ENCODE measurements at places on chromosomes 6 and 20. TPM values are rescaled to one million over a fixed set of nuclear protein-coding genes. Genes with fewer than 3 reads are reported as not detected.

GRCh38 chr6:108850669-108851465 is 2.6 kb downstream of the ARMC2 start:
- no peak overlapping the region for H3K27ac ChIP-seq
- no peak overlapping the region for H3K4me3 ChIP-seq
- no peak for DNase-seq
- H3K36me3 ChIP-seq: peaks cover 5% of the 10 kb centered on the region

DNA sequence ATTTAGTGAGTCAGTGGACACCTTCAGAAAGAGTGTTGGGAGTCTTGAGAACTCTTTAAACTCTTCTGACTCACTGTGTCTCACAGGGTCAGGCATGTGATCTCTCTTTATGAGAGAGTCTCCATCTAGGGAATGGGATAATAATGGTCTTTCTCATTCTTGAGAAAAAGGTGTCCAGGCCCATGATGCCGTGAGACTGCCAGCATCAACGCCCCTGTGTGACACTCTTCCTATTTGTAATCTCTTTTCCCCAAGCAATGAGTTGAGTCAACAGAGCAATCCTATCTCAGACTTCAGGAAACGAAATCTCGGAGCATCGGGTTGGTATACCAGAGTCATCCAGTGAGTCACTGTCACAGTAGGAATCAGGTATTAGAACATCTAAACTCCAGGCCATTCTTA is 82.3 kb upstream of the BMP2 start:
- no peaks in the 10 kb centered on the region for H3K4me1 ChIP-seq
- no peak for DNase-seq
- no peak overlapping the region for H3K4me3 ChIP-seq
- H3K27ac ChIP-seq: no peak overlapping the region
- no peaks in the 10 kb centered on the region for H3K36me3 ChIP-seq

DNA sequence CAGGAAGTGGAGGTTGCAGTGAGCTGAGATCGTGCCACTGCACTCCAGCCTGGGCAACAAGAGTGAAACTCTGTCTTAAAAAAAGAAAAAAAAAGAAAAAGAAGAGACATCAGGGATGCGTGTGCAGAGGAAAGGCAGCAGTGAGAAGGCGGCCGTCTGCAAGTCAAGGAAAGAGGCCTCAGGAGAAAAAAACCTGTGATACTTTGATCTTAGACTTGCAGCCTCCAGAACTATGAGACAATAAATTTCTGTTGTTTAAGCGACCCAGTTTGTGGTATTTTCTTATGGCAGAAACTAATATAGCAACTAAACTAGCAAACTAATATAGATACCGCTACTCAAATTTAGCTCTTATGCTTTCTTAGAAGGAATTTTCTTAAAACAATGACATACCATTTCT is 36.1 kb downstream of the FGD2 start:
- H3K27ac ChIP-seq: no peak overlapping the region
- H3K4me1 ChIP-seq: peaks cover 13% of the 10 kb centered on the region
- H3K36me3 ChIP-seq: no peaks in the 10 kb centered on the region
- no peak for DNase-seq
- H3K4me3 ChIP-seq: no peak overlapping the region

- no peaks in the 10 kb centered on the region for H3K4me1 ChIP-seq
- DNase-seq: no peak
- no peak overlapping the region for H3K27ac ChIP-seq
These were observed 30.6 kb downstream of the ANKS1A start for GRCh38 chr6:34919651-34920050.

- no peaks in the 10 kb centered on the region for H3K4me1 ChIP-seq
- DNase-seq: no peak
- H3K27ac ChIP-seq: no peak overlapping the region
- H3K27me3 ChIP-seq: no peaks in the 10 kb centered on the region
- H3K36me3 ChIP-seq: no peaks in the 10 kb centered on the region
- H3K4me3 ChIP-seq: no peak overlapping the region
These were observed 41.9 kb upstream of the FERMT1 start for GRCh38 chr20:6164421-6165341.

DNA sequence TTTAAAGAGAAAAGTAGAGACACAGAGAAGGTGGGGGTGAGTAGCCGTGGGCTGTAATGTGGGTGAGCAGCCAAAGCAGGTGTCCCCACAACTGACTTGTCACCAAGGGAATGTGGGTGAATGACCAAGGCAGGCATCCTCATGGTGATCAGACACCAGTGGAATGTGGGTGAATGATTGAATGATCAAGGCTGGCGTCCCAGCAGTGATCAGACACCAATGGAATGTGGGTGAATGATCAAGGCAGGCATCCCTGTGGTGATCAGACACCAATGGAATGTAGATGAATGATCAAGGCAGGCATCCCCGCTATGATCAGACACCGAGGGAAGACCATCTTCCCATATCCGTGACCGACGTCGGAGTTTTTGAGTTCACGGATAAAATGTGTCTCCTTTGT is 49.8 kb upstream of the OR14J1 start:
- no peak for DNase-seq
- no peak overlapping the region for H3K4me3 ChIP-seq
- no peaks in the 10 kb centered on the region for H3K4me1 ChIP-seq
- H3K27me3 ChIP-seq: no peaks in the 10 kb centered on the region
- no peak overlapping the region for H3K27ac ChIP-seq
- no peaks in the 10 kb centered on the region for H3K36me3 ChIP-seq

GRCh38 chr20:50608750-50609104 is 82.6 kb downstream of the RIPOR3 start:
- no peak for DNase-seq
- H3K27me3 ChIP-seq: no peaks in the 10 kb centered on the region
- no peaks in the 10 kb centered on the region for H3K4me1 ChIP-seq
- H3K36me3 ChIP-seq: no peaks in the 10 kb centered on the region
- no peak overlapping the region for H3K4me3 ChIP-seq

DNA sequence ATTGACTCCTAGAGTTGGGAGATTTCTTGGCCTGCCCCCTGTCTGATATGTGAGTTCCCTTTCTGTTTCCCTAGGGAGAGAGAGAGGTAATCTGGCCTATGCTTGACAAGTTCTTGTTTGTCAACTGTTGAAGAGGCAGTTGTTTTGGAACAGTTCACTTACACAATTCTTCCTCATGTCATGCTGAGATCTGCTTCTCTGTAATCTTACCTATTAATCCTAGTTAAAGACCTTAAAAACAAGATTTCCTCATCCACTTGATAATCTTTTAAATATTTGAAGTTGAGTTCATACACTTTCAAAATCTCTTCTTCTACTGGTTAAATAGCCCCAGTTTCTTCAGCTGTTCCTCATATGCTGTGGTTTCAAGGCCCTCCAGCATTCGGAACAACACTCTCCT is 89.9 kb downstream of the FIG4 start:
- no peak overlapping the region for H3K27ac ChIP-seq
- H3K4me3 ChIP-seq: no peak overlapping the region
- no peak for DNase-seq
- no peaks in the 10 kb centered on the region for H3K36me3 ChIP-seq
- no peaks in the 10 kb centered on the region for H3K27me3 ChIP-seq
- H3K4me1 ChIP-seq: no peaks in the 10 kb centered on the region

DNA sequence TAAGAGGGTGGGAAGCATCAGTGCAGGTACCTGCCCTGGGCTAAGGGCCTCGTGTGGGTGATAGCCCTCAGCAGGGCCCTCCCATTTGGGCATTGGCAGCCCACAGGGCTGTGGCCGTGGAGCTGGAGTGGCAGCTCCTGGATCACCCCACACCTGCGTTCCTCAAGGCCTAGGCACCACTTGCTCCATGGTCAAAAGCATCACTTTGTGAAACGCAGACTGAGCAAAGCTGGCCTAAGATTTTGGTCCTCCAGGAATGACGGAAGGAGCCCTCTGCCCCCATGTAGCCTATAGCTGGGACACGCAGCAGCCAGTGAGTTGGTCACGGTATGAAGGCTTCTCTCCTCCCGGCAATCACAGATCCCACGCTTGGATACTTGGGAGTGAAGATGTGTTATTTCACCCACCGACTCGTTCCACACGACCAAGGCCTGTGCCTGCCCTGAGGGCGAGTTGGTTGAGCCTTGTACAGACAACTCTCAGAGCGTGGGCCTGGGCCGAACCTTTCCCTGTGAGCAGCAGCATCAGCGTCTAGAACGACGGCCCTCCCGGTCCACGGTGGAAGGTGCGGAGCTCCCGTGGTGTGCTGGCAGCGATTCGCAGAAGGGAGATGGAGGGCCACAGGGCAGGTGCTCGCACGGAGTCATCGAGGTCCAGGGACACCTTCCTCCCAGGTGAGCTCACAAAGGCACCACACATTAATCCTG is 39.7 kb downstream of the THBS2 start:
- peaks cover 4% of the 10 kb centered on the region for H3K4me1 ChIP-seq
- no peak overlapping the region for H3K27ac ChIP-seq
- DNase-seq: no peak

DNA sequence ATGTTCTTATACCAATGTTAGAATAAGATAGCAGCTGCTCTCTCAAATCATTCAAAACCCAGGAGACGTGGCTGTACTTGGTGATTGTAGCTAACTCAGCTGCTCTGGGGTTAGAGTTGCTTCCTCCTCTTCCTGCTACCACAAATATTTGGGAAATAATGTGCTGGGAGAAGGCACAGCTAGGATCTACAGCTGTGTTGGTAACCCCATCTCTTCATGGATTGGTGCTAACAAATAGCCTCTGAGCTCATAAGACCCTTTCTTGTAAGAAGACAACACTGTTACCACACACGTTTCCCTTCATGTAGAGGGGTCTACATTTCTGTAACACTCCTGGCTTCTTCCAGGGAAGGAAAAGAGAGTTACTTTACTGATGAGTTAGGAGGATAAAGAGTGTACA is 911.0 kb upstream of the CITED2 start:
- DNase-seq: no peak
- H3K27ac ChIP-seq: no peak overlapping the region
- no peaks in the 10 kb centered on the region for H3K36me3 ChIP-seq
- no peak overlapping the region for H3K4me3 ChIP-seq
- no peaks in the 10 kb centered on the region for H3K4me1 ChIP-seq

DNA sequence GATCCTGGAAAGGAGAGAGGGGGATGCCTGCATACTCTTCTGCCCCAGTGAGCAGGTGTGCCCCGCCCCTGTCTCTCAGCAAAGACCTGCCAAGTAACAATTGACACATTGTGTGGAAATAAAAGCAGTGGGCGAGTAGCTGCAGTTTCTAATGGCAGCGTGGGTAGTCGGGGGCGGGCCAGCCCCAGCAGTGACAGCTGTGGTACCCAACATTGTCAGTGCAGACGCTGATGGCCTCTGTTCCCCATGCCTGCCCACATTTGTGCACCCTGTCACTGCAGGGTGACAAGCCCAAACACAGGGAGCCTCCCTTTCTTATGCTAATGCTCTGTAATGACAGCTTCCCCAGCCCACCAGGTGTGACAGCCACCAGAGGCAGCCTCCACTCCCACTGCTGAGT is 491.7 kb downstream of the DHX35 start:
- H3K4me1 ChIP-seq: no peaks in the 10 kb centered on the region
- no peaks in the 10 kb centered on the region for H3K36me3 ChIP-seq
- H3K4me3 ChIP-seq: no peak overlapping the region
- no peak for DNase-seq
- H3K27ac ChIP-seq: no peak overlapping the region
- H3K27me3 ChIP-seq: no peaks in the 10 kb centered on the region

DNA sequence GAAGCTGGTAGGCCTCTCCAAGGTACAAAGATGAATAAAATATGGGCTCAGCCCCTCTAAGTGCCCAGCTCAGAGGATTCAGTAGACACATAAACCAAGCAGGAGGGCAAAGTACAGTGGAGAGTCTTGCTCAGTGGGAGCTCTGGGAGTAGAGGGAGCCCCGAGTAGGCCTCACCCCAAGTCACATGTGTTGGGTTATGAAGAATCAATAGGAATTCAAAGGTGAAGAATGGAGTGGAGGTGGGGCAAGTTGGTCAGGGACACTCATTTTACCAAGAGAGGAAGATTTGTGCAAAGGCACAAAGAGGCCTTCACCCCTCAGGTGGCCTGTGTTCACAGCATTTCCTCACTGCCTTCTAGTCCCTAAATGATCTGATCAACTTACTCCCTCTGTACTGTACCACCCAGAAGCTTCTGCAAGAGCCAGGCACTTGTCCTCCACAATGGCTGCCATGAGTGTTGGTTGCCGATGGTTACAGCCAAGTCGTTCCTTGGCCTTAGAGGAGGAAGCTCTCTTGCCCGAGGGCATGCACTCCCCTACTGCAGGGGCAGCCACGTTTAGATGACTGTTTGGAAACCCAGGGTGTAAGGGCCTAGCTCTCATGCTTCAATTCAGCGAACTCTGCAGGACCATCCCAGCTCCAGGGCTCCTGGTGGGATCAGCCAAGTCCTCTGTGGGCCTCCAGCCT is 6.7 kb upstream of the CDKN1A start:
- H3K4me3 ChIP-seq: no peak overlapping the region

GRCh38 chr20:1368448-1369199 is 24.2 kb downstream of the FKBP1A start:
- H3K4me1 ChIP-seq: peaks cover 15% of the 10 kb centered on the region
- no peak overlapping the region for H3K27ac ChIP-seq
- DNase-seq: no peak
- no peaks in the 10 kb centered on the region for H3K27me3 ChIP-seq
- H3K36me3 ChIP-seq: peaks cover 25% of the 10 kb centered on the region

DNA sequence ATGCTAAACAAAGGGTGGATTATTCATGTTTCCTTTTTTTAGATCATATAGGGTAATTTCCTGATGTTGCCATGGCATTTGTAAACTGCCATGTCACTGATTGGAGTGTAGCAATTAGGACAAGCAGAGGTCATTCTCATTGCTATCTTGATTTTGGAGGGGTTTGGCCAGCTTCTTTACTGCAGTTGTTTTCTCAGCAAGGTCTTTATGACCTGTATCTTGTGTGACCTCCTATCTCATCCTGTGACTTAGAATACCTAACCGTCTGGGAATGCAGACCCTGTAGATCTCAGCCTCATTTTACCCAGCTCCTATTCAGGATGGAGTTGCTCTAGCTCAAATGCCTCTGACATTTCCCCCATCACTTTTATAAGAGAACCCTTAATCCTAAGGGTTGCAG is 53.6 kb downstream of the CDS2 start:
- DNase-seq: no peak
- H3K27me3 ChIP-seq: no peaks in the 10 kb centered on the region

DNA sequence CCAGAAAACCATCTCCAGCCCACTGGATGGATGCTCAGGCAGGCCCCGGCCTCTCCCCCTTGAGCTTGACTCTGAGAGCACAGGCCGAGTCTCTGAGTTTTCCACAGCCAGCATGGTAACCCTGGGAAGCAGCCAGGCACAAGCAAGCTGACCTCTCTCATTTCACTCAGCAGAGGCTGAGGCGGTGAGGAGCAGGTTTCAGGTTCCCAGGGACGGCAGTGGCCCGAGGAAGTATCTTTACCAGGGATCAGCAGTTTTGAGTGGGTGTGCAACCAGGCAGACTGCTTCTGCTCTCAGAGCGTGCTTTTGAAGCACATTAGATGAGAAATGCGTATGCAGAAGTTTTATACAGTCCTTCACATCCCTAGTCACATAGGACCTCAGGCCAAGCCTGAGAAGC is 12.6 kb downstream of the HCK start:
- no peaks in the 10 kb centered on the region for H3K36me3 ChIP-seq
- no peaks in the 10 kb centered on the region for H3K4me1 ChIP-seq
- H3K27me3 ChIP-seq: peaks cover 4% of the 10 kb centered on the region
- no peak for DNase-seq

- H3K27me3 ChIP-seq: peaks cover 16% of the 10 kb centered on the region
- no peaks in the 10 kb centered on the region for H3K36me3 ChIP-seq
- no peak overlapping the region for H3K27ac ChIP-seq
- no peaks in the 10 kb centered on the region for H3K4me1 ChIP-seq
- H3K4me3 ChIP-seq: no peak overlapping the region
- no peak for DNase-seq
These were observed 4.7 kb downstream of the CCN2 start for GRCh38 chr6:131946404-131946991.

The COL21A1 gene
- not detected for total RNA-seq

The HRH3 gene
- total RNA-seq: not detected

The ID4 gene
- not detected for total RNA-seq

The TRIM31 gene
- total RNA-seq: not detected

The APCDD1L gene
- not detected for total RNA-seq

The LPA gene
- total RNA-seq: not detected

The PRKN gene
- total RNA-seq: 0.55 TPM
